ENCODE measurements at places on chromosomes 7 and 10.

DNA sequence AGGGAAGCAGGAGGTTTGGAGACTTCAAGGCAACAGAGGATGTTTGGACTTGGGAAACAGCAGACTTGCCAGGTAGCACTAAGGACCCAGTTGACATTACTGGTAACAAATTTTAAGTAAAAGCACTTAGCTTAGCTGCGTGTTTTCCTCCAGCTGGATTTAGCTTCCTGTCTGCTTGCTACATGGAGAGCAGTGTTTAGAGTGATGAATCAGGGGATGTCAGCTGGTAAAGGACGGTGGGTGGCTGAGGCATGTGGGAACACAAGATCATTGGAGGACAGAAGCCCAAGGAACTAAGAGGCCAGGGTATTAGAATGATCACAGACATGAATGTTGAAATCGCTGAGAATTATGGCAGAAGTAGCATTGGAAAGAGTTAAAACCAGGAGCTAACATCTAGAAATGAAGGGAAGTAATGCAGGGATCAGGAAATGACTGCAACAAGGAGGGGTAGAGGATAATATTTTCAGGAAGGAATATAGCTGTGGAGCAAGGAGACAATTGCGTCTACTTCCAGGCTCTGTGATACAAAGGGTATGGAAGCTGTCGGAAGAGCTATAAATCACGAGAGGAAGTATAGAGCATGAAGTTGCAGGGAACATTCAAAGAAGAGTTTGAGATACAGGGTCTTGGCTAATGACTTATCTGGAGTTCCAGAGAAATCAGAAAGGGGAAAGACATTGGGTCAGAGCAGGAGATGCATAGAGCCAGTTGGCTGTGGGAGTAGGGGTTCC lies 34.4 kb downstream of the CALD1 start:
- DNase-seq = no peak

GRCh38 chr7:27763983-27764508 lies 24.1 kb downstream of the TAX1BP1 start:
- DNase-seq = no peak

GRCh38 chr10:52783726-52784125 lies 11.1 kb upstream of the MBL2 start:
- no peak for DNase-seq

- DNase-seq = no peak
These were observed at the start of gene SLC35G1 for GRCh38 chr10:93893646-93894515. SLC35G1 (plus strand) TSS chr10:93893978; CDS start chr10:93894034, 56 bp downstream.

DNA sequence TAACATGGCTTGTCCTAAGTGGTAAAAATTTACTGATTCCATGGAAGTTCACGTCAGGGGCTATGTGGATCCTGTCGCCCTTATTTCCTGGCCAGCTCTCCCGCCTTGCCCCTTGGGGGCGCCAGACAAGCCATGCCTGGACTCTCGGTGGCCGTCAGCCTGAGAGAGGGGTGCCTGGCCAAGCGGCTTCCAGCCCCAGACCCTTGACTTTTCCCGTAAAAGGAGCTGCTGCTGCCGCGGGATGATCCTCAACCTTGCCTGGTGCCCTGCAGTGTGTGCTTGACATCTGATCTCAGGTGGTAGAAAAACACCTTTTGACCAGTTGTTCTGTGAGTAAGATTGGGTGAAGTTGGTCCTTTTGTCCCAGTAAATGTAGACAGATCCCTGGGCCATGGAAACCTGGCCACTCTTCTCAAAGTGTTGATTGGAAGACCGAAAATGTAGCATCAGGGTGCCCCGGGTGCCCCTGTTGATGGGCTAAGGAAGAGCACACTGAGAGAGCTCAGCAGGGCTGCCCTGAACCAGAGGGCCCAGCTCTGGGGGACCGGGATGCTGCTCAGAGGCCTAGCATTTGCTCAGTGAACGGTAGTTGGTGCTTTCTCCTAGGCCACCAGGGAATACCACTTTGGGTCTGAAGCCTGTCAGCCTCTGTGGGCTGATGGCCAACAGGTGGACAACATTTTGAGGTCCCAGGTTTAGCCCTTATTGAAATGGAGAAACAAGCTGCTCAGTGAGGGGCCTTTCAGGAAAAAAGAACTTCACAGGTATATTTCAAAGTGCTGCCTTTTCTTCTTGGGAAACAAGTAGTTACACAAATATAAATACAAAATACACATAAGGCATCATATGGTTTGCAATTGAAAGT lies 162.5 kb downstream of the LRMDA start:
- DNase-seq = no peak

- DNase-seq = no peak
These were observed 69.9 kb upstream of the FGL2 start for GRCh38 chr7:77269360-77270093.

DNA sequence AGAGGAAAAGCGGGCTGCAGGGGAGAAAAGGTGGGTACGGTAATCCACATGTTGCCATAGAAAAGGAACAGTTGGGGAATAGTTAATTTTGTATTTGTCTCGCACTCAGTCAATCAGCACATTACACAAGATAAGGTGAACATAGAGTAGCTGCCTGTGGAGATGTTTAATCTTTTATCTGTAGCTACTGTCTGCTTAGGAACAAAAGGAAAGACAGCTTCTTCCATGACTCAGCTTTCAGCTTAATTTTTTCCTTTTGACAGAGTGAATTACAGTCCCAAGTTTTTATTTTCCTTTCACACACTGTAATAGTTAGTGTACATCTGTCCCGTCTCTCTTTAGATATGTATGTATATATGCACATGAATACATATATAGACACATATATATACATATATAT lies 39.3 kb upstream of the PODXL start:
- DNase-seq = no peak

DNA sequence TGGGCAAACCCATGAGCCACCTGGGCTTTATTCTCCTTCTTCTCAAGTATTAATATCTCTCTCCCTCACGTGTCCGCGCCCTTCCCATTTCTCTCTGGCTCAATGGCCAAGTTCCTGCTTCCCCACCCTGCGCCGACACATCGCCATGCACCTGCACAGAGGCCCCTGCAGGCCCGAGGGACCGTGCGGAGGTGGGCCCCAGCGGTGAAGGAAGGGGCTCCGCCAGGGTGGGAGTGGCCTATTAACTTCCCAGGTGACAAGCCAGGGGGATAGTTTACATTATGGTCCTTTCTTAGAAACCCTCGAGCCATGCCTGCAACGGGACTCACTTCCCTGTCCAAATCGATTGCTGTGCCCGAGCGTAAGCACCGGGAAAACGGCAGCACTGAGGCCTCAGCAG lies 110.0 kb upstream of the ADARB2 start:
- no peak for DNase-seq

DNA sequence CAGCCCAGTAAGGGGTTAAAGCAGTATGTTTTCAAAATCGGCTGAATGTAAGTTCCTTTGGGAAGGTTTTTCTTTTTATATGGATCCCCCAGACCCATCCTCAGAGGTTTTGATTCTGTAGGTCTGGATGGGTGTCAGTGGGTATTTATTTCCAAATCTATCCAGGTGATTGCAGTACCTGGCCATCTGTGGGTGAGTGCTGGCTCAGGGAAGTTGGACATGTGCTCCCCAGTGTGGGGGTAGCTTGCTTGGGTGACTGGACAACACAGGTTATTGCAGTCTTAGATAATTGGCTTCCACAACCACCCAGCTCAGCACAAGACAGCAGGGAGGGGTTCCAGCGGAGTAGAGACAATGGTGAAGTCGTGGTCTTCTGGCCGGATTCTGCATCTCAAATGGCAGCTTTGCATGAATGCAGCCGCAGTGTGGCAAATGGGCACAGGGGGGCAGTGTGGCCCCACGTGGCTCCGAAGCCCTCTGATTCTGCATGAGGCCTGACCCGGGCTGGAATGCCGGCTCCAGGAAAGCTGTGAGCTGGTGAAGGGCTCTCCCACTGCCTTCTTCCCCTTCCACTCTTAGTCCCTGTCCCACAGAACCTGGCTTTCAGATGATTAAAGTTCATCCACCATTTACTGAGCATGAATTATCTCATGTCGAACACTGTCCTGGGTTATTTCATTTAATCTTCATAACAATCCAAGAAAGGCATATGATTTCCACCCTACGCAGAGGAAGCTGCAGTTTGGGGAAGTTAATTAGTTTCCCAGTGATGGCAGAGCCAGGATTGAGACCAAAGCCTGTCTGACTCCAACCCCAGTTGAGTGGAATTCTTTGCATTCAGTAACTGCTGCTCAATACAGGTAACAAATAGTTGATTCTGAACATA lies 64.5 kb upstream of the SYPL1 start:
- peak; percentile 55 for DNase-seq

- DNase-seq = no peak
These were observed 3.8 kb upstream of the PRKAG2 start for GRCh38 chr7:151880688-151881087.

DNA sequence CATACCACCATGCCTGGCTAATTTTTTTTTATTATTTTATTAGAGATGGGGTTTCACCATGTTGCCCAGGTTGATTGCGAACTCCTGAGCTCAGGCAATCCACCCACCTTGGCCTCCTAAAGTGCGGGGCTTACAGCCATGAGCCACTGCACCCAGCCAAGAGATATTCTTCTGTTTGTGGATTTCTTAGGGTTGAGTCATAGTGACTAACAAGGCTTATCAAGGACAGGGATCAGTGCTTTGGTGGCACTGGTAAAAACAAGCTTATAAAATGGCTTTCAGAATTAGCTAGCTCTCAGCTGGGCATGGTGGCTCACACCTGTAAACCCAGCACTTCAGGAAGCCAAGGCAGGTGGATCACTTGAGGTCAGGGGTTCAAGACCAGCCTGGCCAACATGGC lies 122.4 kb downstream of the ZNF248 start:
- no peak for DNase-seq

- DNase-seq = no peak
These were observed 27.8 kb downstream of the ENTPD1 start for GRCh38 chr10:95783741-95784140.

DNA sequence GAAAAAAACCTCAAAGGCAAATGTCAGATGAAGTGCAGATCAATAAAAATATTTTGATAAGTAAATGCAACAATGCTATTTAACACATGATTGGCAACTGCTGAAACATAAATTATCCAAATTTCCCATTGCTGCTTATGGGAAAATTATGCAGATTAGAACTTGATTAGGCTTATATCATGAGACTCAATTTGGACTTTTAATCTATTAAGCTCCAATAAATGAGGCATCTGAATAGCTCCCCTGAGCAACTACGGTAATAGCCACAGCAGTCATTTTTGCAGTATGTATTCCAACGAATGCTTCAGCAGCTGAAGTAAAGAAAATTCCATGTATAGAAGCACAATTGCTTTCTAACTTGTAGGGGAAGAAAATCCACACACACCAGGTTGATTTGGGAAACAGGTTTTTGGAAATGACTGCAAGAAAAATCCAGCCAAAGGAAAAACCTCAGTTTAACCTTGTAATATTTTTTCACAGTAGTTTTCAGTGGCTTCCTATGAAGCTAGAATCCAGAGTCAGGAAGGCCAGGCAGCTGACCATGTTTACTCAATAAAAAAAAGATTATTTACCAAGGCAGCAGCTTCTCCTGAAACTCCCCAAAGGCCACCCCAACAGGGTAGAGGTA lies 716.1 kb downstream of the KCNMA1 start:
- DNase-seq = no peak

- no peak for DNase-seq
These were observed 17.1 kb downstream of the SEPTIN7 start for GRCh38 chr7:35817930-35818329.

DNA sequence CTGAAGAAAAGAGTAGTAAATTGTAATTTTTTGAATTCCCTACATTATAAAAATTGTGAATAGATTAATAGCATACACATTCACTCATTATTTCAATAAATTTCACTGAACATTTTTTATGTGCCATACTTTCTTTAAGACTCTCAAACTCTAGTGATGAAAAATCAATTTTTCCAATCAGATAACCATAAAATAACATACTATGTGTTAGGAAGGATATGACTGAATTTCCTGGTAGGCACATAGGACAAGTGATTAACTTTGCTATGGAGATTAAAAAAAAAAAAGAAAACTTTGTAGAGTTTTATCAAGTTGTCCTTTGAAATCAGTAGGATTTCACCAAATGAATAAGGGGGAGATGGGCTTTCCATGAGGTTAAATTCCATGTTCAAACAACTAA lies 1597.3 kb upstream of the LRRTM3 start:
- DNase-seq = no peak

- no peak for DNase-seq
These were observed 183.2 kb downstream of the SEM1 start for GRCh38 chr7:96526496-96526895.

DNA sequence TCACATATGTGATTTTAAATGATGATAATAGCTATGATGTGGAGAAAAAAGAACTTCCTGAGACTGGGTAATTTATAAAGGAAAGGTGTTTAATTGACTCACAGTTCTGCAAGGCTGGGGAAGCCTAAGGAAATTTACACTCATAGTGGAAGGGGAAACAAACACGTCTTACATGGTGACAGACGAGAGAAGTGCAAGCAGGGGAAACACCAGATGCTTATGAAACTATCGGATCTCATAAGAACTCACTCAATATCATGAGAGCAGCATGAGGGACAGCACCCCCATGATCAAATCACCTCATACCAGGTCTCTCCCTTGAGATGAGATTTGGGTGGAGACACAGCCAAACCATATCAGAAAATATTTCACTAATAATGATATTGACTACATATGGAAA lies 4.1 kb upstream of the LIPN start:
- DNase-seq = no peak

DNA sequence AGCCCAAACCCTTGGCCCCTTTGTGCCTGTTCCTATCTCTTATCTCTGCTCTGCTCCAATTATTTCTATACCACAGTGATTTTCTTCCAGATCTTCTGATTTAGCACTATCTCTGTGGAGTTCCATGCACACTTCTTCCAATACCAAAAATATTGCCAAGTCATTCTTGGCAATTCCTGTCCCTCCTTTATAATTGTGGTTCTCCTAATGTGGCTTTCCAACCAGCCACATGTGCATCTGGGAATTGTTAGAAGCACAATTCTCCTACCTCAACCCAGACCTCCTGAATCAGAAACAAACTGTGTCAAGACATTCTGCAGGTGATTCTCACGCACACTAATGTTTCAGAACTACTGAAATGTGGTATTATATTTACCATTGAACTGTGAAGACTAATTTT lies 447.8 kb upstream of the IGFBP3 start:
- no peak for DNase-seq

DNA sequence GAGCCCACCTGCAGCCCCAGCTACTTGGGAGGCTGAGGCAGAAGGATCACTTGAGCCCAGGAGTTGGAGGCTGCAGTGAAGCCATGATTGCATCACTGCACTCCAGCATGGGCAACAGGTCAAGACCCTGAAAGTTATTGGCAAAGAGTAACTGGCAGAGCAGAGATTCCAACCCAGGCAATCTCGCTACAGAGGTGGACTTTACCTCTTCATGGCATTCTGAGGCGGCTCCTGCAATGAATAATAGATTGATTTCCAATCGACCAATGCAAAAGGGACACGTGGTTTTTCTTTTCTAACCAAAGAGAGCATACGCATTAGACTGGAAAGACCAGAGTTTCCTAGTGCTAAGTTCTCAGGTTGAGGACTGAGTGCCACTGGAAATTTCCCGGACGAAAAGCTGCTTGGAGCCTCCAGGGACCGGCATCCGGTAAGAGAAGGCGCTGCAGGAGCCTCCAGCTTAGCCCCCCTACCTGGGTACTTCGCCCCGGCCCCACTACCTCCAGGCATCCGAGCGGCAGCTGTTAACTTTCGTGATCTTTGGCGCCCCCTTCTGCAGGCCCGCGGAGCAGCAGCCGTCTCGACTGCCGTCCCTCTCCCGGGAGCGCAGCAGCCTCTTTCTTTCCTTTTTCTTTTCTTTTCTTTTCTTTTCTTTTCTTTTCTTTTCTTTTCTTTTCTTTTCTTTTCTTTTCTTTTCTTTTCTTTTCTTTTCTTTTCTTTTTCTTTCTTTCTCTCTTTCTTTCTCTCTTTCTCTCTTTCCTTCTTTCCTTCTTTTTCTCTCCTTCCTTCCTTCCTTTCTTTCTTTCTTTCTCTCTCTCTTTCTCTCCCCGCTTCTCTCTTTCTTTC lies 4.1 kb downstream of the MBLAC1 start:
- DNase-seq = no peak

All from cerebellar nuclear complex (tissue), 1 donor.